ENCODE measurements at places on chromosomes 11 and 22.

GRCh38 chr11:117817368-117818040, 7.0 kb downstream of the FXYD2 start:
- peak; percentile 64 for DNase-seq

DNA sequence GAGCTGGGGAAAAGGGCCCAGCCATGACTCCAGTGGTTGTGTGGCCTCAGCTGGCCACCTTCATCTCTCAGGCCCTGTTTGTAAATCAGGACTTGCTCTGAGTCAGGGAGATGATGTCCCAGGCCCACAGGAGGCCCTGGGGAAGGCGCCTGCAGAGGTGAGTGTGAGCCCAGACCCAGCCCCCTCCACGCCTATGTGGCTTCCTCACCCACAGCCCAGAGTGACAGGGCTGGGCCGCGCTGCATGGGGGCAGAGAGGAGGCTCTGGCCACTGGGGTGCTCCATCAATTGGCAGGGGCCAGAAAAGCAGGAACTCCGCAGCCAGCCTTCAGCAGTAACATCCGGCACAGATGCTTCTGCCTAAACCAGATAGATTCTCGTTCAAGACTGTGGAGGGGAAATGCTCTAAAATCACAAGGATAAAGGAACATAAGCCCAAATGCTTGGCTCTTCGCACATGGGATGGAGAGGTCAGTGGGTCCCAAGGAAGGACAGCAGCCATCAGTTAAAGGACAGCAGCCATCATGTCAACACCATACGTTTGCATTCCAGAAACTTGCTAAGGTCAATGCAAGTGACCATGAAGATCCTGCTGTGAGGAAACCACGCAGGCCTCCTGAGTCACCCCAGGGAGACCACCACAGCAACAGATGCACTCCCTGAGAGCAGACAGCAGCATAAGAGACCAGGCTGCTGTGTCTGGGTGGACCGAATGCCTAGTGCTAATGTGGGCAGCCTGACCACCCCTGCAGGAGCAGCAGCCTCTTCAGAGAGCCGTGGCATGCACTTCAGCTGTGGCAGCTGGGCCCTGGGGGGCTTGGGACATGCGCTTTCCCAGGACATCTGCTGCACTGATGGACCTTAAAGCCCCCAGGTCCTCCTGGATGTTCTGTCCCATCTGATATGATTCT, 28.3 kb downstream of the OSBPL5 start:
- no peak for DNase-seq

DNA sequence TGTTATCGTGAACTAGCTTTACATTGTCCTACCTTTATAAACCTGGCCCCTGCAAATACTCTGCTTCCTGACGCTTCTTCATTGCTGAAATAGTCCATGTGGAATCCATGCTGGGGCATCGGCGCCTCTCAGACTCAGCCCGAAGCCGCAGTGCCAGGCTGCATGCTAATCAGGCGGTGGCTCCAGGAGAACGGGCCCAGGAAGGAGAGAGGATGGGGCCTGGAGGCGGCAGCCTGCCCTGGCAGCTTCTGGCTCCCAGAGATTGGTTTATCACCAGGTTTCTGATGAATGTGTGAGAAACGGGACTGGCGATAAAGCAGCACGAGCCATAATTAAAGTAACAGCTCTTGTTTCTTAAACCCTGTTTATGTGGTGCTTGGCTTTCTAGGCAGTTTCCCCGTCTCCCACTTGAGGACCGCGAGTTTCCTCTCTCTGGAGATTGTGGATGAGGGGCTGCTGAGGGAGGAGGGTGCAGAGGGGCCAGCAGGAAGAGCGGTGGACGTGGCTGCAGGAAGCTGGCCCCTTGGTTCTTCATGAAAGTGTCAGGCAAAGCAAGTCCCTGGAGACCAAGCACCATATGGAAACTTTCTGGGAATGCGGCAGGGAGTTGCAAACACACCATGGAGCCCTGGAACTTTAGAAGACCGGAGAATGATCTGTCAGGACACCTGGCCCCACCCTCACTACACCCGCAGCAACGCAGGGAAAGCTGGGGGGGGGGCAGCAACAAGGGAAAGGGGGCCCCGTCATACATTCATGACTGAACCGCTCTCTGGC, 93.4 kb downstream of the NTM start:
- DNase-seq = no peak

DNA sequence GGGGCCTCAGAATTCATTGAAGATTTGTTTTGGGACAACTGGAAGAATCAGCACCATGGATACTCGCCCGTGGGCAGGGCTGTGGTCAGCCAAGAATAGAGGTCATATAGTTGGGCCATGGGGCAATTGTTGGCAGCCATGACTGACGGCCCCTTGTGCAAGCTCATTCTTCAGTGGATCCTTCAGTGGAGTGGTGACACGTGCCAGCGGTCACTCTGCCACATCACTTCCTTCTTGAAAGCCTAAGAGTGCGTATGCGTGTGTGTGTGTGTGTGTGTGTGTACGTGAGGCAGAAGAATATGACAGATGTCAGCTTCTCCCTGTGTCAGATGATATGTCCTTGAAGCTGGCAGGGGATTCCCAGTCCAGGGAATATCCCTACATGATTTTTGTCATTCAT, 1.8 kb upstream of the IL18BP start:
- no peak for DNase-seq

DNA sequence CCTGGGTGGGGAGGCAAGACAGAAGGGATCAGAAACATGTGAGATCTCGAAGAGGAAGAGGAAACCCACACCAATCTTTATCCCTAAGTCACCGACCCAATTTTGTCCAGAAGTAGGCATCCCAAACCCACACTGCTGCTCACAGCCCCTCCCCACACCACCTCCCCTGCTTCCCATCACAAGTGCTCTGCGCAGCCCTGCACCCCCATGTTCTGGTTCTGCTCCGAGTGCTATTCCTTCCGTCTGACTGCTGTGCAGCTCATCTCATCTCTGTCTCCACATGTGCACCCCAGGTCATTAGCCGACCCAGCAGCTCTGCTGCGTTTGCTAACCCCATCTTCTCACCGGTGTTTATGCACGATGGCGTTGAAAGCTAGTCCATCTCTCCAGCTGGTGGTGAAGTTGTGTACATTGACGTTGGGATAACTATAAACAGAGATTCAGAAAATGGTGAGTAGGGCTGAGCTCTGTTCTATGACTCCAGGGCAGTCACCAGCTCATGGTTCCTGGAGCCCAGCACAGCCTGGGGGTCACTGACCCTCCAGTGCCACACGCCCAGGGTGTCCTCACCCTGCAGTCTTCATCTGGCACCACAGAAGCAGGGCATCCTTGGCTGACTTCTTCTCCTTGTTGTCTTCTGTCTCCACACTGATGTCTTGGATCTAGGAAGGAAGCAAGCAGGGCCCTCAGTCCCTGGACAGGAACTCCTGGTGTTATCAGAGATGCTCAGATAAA, 15.1 kb downstream of the SPTBN2 start:
- DNase-seq = no peak

DNA sequence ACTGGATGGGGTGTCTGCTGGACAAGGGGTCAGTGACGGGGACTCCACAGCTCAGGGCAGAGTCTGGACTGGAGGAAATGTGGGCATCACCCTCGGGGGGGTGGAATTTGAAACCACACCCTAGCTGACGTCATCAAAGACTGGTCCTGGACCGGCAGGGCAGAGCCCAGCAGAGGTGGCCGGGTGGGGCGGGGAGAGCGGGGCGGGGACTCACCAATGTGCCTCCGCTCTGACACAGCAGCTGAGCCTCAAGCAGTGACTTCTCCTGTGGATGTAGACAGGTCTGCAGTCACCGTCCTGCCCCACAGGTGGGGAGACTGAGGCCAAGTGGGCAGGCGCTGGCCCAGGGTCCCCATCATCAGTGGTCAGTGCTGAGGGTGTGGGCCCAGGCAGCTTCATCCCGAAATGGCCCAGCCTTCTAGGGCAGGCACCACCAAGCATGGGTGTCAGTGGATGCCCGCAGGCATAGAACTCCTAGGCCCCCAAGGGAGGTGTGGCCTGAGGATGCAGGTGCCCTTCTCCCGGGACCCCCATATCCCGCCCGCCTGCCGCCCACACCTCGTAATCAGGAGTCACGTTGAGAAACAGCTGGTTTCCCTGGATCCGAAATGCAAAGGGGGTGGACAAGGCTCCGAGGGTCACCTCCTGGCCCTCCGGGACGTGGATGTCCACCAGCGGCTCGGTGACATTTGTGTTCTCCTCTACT, 603 bp downstream of the CDHR5 start:
- DNase-seq = no peak

DNA sequence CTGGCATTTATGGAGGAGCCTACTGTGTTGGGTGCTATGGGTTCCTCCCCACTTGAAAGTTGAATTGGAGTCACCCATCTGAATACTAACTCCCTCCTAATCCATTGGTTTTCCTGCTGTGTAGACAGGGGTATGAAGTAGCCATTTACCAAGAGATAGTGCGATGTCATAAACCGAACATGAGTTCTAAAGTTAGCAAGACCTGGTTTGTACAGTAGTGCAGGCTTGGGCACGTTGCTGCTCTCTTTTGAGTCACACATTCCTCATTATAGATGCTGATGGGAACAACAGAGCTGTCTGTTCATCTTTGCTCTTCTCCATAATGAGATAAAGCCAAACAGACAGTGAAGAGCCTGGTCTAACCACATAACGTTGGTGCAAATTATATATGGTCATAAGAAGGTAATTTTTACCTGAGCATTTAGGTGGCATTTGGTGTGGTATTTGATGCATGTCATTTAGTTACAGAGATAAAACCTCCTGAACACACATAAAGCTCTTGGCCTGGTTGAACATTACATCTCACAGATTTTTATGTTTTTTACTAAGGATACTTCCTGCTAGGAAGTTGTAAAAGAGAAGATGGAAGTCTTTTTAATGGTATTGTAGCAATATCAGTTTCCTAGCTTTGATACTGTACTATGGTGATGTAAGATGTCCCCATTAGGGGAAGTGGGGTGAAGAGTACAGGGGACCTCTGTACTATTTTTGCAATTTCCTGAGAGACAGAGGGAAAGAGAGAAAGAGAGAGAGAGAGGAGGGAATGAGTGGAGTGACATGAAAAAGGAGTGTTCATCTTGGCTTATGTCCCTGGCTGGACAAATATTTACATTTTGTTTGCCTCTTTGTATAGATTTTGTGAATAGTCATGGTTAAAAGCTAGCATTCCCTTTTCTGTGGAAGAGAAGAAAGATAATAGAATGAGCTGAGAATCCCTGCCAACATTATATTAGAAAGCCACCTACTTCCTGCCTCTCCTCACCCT, 27.9 kb downstream of the GRAP2 start:
- no peak for DNase-seq

Data from OCI-LY7 (cell line).